Activated CD8-positive, alpha-beta memory T cell treated with anti-CD3 and anti-CD28 coated beads, Interleukin-2, amount 50 U/mL, for 4 hours (primary cell): ENCODE measurements at places on chromosomes 12 and 14.

GRCh38 chr14:55274146-55274545, 2.9 kb downstream of the FBXO34 start:
- no peak for DNase-seq

DNA sequence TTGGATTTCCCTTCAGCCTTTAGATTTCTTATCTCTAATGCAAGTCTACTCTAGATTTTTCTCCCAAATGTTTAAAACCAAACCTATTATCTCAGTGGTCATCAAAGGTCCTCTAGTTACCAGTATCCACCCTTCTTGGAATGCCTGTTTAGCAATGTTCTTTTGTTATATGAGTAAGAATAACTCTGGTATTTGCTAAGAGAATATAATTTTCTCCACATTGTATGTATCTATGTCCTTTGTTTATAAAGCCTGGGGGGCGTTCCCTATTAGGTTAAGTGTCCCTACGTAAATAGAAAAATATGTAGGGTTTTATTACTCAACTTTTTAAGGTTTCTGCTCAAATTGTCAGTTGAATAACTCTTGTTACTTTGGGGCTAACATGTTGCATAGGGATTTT, 27.3 kb downstream of the PPM1A start:
- no peak for DNase-seq

DNA sequence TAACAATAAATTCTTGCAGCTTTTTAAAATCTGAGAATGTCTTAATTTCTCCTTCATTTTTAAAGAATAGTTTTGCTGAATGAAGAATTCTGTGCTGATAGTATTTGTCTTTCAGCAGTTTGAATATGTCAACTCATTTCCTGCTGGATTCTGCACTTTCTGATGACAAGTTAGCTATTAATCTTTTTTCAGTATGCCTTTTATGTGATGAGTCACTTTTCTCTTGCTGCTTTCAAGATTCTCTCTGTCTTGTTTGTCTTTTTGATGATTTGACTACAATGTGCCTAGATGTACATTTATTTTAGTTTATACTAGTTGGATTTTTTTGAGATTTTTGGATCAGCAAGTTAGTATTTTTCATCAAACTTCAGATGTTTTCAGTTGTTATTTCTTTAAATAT, 87.9 kb upstream of the AVPR1A start:
- DNase-seq = no peak

DNA sequence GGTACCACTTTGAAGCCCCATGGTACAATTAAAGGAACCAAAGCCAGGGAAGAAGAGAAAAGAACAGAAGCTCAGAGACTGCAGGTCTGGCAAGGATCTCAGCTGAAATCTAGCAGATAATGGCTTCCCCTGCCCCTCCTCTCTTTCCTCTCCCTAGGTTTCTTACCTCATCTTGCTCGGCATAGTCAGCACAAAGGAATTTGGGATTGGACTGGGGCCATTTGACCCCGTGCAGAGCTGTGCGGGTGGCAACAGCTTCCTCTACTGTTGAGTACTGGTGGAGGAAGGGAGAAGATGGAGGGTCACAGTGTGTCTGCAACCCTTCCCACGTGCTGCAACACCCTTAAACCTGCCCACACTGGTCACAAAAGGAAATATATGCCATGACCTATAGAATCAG, 4.7 kb upstream of the CDH24 start:
- DNase-seq = no peak

- no peak for DNase-seq
Observed at GRCh38 chr12:58254463-58255100, 313.2 kb downstream of the ATP23 start.

- no peak for DNase-seq
Observed at GRCh38 chr14:68328509-68328908, 464.4 kb downstream of the ZFP36L1 start.

DNA sequence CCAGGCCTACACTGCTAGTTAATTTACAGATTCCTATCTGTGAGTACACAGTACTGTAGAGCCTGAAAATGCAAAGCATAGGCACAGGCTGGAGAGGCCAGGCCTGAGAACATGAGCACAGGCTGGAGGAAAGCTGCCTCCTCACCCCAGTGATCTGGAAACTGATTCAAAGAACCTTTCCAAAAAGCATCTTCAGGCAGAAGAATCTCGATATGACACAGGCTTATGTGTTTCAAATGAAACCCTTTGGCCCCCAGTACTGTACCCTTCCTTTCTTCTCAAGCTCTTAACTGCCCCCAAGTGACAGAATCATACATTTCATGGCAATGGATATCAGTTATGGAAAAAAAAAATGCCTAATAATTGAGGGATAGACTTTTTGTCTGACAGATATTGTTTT, 122.0 kb downstream of the KCNC2 start:
- no peak for DNase-seq

- no peak for DNase-seq
Observed at GRCh38 chr12:9334041-9334692, 126.0 kb upstream of the PZP start.

DNA sequence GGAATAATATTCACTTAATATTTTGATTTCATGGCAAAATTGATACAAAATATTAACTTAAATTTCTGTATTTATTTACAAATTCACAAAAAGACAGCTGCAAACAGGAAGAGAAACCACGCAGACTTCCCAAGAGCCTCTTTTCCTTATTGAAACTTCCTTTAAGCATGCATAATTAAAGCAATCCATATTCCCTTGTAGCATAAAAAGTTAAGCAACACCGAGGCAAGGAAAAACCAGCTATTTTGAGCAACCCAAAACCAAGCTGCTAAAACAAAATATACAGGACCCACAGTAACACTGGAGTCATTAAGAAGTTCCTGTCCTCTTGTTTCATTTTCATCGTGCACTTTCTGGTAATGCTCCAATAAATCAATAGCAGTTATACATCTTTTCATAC, 58.0 kb downstream of the EEA1 start:
- DNase-seq = no peak

GRCh38 chr12:45543887-45544286, 185.6 kb upstream of the ARID2 start:
- peak; percentile 25 for DNase-seq

DNA sequence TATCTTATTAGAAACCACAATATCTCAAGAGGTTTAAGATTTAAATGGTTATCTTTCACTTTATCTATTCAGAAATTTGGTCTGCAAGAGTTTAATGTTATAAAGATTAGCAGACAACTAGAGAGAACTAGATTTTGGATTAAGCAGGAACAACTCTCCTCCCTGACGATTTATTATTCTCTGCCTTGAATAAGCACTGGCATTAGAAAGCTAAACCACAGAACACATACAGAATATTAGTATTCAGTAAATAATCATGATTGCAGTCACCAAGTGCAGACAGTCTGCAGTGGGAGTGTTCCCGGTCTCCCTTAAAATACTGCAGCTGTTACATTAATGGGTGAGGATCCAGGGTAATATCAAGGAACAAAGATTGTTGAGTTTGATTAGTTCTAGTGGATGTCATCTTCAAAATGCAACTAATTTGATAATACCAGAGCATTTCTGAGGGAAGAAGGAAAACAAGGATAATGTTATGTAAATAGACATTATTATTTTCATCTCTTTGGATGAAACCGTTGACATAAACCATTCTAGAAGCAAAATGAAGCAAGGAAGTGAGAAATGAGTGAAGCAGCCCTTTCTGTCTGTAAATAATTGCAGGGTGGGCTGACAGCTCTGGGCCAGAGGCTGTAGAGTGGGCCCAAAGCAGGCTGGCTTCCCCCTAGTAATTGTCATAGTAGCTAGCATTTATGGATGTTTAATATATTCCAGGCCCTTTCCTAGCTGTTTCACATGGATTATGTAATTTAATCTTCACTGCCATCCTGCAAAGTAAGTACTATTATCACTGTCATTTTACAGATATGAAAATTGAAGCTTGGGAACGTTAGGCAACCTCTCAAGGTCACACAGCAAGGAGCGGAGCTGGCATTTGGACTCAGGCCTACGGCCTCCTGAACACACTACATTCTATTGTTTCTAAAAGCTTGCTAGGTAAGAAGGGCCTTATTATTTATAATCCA, 79.4 kb downstream of the DYRK2 start:
- DNase-seq = no peak

DNA sequence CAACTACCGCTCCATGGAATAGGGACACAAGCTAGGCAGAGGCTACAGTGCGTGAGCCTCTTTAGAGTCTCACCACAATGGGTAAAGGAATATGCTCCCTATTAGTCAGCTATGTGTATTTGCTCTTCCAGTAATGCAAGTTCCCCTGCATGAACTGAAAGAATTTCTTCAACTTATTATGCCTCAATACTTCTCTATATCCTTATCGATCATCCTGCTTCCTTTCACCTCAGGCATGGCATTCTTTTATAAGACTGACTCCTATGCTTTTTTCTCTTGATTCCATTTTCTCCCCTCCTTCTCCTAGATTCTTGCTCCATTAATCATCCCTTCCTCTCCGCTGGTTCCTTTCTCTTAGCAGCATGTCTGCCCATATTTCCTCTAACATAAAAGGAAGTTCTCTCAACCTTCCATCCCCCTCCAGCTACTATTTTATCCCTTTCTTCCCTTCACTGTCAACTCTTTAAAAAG, 94.5 kb upstream of the CPM start:
- no peak for DNase-seq

DNA sequence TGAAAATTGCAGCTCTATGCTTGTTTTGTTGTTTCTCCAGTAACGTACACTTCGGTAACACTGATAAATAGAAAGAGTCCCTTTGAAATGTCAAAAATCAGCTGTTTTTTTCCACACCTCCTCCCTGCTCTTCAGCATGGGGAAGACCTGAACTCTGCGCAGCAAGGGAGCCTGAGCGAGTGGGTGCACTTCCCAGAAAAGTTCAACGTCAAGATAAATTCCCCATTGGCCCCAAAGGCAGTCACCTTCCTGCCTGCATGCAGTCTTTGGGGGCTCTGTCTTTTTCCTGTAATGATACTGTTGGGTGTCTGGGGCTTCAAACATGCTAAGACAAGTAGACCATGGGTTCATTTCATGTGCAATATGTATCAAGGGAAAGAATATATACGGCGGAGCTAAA, 8.8 kb upstream of the FOXG1 start:
- no peak for DNase-seq

- DNase-seq = no peak
Observed at GRCh38 chr12:52026263-52026662, 19.5 kb downstream of the TAMALIN start.

- no peak for DNase-seq
Observed at GRCh38 chr14:39085933-39086332, 17.1 kb downstream of the SEC23A start.

DNA sequence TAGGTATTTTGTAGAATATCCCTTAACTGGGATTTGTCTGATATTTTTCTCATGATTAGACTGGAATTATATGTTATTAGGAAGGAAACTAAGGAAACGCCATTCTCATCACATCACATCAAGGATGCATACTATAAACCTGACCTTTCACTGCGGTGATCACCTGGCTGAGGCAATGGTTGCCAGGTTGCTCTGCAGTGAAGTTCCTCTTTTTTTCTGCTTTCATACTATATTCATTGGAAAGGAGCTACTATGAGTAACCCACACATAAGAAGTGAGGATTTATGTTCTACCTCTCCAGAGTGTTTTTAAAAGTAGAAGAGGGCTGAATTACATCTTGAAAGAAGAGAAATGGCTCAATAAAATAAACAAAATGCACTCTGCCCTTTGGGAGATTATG, 31.0 kb upstream of the GRIP1 start:
- no peak for DNase-seq

DNA sequence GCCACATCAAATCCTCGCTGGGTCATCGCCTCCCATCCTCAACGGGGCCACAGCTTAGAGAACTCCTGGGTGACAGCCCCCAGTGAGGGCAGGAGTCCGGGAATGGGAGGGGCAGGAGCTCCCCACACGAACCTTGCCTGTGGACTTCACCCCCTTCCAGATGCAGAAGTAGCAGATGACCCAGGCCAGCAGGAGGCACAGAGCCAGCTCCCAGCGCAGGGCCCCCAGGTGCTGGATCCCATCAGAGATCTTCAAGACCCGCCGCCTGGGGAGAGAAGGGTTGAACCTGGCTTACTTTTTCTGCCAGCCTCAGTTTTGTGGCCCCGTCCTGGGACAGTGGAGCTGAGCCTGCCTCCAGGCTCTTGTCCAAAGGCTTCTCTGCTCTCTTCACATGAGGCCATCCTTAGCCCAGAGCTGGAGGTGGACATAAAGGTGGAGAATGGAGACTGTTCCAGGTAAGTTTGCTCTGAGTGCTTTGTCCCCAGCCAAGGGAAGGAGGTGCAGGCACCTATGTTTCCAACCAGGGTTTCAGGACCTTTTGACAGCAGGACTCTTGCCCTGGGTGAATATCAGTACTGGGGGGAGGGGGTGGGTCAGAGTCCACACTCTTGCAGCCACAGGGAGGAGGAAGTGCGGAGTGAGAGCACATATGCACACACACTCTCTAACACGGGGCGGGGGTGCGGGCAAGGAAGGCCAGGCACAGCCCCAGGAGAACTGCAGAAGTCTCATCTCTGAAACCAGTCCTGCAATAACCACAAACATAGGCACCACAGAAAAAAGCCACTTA, 23.3 kb upstream of the SLC6A12 start:
- no peak for DNase-seq

GRCh38 chr14:39417014-39417413, 15.2 kb downstream of the FBXO33 start:
- DNase-seq = no peak

GRCh38 chr14:32203928-32204357, 874 bp upstream of the RNU6-8 start:
- DNase-seq = no peak

- DNase-seq = no peak
Observed at GRCh38 chr14:92538412-92538985, 24.9 kb downstream of the RIN3 start.

DNA sequence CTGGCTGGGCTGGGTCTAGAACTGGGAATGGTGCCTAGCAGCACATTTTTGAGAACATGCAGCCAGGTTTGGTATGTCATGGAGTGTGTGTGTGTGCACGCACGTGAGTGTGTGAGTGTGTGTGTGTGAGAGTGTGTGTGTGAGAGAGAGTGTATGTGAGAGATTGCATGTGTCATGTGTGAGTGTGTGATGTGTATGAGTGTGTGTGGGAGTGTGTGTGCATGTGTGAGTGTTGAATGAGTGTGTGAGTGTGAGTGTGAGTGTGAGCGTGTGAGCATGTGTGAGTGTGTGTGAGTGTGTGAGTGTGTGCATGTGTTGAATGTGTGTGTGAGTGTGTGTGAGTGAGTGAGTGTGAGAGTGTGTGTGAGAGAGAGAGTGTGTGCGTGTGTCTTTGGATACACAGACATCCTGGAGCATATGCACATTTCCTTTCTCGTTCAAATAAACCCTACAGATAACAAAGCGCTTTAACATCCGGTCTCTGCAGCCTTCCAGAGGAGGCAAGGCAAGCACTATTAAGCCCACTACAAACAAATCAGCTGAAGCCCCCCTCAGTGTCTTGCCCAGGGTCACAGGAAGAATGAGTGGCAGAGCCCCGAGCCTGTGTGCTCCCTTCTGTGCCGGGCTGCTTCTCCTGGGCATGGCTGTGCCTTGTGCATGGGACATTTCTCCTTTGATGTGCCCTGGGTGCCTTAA, 108.7 kb upstream of the ETV6 start:
- no peak for DNase-seq

DNA sequence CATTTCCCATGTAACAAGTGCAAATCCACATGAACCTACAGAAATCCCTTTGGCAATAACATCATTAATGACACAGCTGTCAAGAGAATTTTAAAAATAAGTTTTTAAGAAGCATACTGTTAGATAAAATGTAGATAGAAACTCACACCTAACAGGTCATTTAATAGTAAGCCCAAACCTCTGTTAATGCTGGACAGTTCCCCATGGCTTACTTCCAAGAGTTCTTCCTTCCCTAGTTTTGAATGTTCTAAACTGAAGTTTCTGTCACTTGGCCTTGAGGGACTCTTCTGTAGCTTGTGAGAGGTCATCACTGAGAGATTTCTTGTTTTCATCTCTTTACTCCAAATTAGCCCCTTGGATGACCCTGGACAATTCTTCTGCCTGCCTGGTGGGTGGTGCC, 22.7 kb downstream of the OTX2 start:
- no peak for DNase-seq

- DNase-seq = no peak
Observed at GRCh38 chr12:48758186-48758585, 30.7 kb downstream of the ADCY6 start.
